ENCODE measurements at places on chromosomes 2 and 18.

- no peak for DNase-seq
Observed at GRCh38 chr2:417662-418061, 129.8 kb upstream of the ALKAL2 start.

DNA sequence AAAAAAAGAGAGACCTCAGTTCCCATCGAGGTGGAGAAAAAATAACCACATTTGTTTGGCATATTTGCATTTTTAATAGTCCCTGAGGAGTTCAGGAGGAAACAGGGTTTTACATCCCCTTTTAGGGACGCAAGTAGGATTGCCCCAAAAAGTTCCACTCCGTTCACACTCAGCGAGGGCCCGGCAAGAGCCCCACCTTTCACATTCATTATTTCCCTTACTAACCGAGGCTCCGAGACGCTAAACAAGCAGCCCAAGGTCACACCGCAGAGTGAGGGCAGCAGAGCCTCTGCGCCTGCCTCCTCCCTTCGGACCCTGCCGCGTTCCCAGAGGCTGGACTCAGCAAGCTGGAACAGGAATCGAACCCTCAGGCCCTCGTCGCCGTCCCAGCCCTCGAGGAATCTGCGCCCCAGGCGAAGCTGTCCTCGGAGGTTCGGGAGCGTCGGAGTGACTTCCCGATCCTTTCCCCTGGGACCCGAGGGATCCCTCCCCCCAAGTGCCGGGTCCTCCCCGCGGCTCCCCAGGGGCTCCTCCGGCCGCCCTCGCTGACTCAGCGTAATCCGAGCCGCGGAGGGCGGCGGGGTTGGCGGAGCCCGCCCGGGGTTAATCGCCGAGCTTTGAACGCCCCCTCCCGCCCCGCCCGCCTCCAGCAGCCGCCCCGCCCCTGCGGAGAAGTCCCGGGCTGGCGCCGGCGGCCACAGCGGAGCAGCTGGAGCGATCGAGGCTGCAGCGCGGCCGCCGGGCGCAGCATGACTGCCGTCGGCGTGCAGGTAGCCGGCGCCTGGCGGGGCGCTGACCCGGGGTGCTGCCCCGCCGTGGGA lies at the start of gene TMEM37:
TMEM37 (plus strand) TSS at position 700 of the 821 bp plus-strand sequence; CDS start at position 750, 50 bp downstream.
- no peak for DNase-seq

- peak; percentile 27 for DNase-seq
Observed at GRCh38 chr2:15939854-15940660, at the start of gene MYCN. MYCN (plus strand) TSS chr2:15940550; CDS start chr2:15942065, 1,515 bp downstream.

GRCh38 chr18:1499265-1499664 lies 594.6 kb downstream of the ADCYAP1 start:
- no peak for DNase-seq

GRCh38 chr2:72788756-72789155 lies 37.1 kb downstream of the EXOC6B start:
- no peak for DNase-seq

GRCh38 chr2:10918661-10919409 lies 7.1 kb downstream of the KCNF1 start:
- DNase-seq, result no peak

- DNase-seq, result no peak
Observed at GRCh38 chr2:37760471-37760870, 89.0 kb upstream of the CDC42EP3 start.

- no peak for DNase-seq
Observed at GRCh38 chr2:101388232-101388631, 929 bp upstream of the CREG2 start.

GRCh38 chr2:108787216-108787541 lies 608 bp downstream of the CCDC138 start:
- no peak for DNase-seq

- DNase-seq, result no peak
Observed at GRCh38 chr18:34028324-34028723, 196.4 kb downstream of the NOL4 start.

GRCh38 chr18:70554854-70555445 lies 266.1 kb downstream of the SOCS6 start:
- no peak for DNase-seq

DNA sequence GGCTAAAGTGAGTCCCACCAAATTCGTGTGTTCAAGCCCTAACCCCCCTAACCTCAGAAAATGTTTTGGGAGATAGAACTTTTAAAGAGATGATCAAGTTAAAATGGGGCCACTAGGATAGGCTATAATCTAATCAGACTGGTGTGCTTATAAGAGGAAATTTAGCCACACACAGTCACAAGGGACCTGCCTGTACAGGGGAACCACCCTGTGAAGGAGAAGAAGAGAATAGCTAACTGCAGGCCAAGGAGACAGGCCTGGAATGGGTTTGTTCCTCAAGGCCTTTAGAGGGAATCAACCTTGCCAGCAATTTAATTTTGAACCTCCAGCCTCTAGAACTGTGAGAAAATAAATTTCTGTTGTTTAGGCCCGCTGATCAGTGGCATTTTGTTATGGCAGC lies 36.0 kb upstream of the TANK start:
- DNase-seq, result no peak

DNA sequence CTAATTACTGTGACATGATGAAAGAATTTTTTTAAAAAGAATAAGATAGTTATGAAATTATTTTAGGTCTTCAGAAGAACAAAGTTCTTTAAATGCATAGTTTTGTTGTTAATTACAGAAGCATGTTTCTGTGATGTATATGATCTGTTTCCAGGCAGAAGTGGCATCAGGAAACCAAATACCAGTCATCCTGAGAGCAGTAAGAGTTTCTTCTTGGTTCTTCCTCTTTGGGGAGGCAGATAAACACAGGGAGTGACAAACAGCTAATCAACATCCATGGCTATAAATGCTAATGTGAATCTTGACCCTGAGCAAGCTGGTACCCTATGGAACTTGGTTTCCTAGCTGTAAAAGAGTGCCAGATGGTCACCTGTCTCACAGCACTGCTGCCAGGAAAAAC lies 29.2 kb downstream of the WIPF1 start:
- DNase-seq, result no peak

DNA sequence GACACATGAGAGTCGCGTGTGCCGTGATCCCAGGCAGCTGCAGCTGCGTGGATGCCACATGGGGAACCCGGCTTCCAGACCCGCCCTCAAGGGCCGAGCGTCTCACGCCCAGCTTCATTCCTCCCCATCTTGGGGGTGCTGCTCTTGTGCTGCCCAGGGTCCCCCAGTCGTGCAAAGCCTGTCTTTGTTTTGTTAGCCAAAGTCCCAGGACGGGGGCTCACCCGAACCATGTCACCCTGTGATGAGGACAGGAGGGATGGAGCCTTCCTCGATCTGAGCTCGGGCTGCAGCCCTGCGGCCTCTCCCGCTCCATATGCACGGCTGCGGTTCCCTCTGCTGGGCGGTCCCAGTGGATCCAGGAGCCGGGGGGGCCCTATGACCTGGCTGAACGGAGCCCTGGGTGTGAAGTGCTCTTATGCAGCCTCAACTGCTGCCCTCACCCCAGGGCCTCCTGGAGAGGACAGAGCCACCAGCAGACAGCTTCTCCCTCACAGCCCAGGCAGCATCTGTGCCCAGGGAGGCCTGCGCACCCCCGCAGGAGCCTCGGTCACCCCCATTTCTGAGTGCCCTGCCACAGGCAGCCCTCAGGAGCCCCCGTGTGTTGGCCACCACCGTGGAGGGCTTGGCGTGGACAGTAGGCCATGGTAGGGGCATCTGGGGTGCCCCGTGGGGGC lies 99.0 kb upstream of the CTDP1 start:
- DNase-seq, result no peak

GRCh38 chr2:190626641-190627210 lies 22.2 kb upstream of the NAB1 start:
- DNase-seq, result no peak

GRCh38 chr2:64392529-64392928 lies 61.4 kb upstream of the LGALSL start:
- DNase-seq, result no peak

Data from activated T-cell treated with anti-CD3 and anti-CD28 coated beads for 4 hours (primary cell).